ENCODE measurements at places on chromosomes 4 and X. TPM values are rescaled to one million over a fixed set of nuclear protein-coding genes. Genes with fewer than 3 reads are reported as not detected.

Gene AKAP14
- polyA plus RNA-seq: not detected

DNA sequence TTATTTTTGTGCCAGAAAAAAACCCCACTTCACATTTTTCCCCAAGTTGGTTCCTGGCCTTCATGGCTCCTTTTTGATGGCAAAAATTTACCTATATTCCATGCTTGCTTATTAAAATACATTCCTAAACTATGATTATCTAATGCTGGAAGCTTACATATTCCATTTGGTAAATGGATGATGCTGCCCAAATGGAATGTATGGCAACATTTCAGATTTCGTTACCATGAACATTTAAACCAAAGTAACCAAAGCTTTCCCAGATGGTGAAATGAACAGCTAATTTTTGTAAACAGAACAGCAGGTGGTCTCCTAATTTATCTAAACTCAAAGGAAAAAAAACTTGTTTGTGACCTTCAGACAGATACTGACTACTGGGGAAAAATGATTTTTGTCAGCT lies 110.8 kb upstream of the TEX13A start:
- DNase-seq: no peak

DNA sequence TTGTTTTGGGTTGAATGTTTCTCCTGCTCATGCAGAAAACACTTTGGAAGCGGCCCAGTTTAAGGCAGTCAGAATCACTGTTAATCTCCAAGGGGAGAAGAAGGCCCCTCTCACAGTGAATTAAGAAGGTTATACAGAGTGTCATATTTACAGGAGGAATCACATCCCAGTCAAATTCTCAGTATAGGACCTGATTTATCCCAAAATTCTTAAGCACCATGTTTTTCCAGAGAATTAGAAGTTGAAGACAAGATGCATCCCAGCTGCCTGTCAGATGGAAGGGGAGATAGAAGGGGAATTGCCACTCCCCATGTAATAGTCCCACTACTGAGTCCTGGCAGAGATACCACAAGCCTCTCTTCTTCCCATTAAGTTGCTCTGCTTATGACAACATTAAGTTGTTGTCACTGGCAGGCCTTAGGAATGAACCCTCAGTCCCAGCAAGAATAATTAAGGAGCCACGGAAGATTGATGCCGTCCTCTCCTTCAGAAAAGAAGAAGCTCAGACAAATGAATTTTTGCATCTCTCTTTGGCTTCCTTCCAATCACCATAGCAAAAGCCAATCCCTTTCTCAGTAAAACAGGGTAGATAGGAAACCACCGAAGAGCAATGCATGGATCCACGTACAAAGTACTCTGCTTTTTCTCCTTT lies 138.4 kb downstream of the LDB2 start:
- DNase-seq: no peak

DNA sequence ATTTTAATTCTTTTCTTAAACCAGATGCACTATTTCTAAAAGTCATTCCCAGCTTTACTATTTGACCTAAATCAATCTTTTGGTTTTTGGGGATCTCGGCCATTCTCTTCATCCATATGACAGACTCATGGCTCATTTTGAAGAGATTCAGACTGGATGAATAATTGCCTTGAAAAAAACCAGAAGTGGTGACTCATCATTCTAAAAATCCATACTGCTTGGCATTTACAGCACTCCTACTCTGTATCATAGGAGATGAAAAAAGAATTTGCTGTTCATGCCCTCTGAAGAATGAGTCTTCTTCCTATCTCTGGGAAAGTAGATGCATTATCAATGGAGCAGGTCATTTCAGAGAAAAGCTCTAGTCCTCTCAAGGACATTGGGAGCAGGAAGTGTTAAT lies 220.5 kb upstream of the RPS6KA3 start:
- DNase-seq: no peak

DNA sequence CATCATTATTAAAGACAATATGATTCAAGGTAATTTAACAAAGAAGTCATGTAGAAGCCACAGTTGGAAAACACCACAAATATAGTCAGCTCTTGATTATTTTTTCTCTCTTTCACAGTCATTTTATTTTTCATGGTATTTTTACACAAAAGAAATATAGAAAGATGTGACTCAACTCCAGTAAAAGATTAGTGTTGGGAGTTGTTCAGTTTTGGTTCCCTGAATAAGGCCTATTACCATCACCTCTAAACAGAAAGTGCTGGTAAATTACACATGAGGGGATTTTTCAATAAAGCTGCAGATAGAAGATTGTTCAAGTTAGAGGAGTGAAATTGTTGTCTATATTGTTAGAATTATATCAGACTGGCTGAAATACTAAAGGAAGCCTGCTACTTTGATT lies 107.0 kb downstream of the DDIT4L start:
- no peak for DNase-seq

DNA sequence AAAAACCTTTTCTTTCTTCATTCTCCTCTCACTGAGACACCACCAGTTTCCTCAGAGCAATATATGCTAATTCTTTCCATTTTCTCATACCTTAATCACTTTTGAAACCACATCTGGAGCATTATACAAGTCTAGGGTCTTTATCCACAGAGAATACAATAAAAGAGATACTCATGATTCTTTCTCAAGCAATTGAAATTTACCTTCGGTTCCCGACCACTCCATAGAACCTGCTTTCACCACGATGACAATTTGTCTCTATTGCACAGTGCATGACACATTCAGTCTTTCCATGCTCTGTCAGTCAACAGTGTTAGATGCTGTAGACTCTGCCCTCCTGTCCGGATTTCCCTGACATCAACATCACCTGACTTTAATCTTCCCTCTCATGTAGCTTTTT lies 409.3 kb upstream of the NWD2 start:
- no peak for DNase-seq

Gene IGFBP7
- polyA plus RNA-seq: 2.8 TPM

- DNase-seq: no peak
Measured at GRCh38 chrX:128891554-128891953, 631.7 kb downstream of the SMARCA1 start.

DNA sequence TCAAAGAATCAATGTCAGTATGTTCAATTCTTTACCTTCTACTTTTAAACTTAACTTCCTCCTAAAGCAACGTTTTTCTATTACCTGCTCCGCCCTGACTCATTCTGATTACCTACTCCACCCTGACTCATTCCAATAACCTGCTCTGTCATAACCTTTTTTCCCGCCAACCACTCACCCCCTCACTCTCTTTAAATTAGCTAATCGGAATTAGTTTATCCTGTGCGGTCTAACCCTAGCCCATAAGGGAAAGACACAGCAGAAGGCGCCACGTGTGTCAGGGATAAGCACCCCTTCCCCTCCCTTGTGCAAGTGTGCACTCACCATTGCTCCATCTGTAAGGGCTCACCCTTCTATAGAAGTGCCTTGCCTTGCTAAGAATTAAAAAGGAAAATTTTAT lies 64.4 kb downstream of the EIF4E start:
- DNase-seq: no peak

DNA sequence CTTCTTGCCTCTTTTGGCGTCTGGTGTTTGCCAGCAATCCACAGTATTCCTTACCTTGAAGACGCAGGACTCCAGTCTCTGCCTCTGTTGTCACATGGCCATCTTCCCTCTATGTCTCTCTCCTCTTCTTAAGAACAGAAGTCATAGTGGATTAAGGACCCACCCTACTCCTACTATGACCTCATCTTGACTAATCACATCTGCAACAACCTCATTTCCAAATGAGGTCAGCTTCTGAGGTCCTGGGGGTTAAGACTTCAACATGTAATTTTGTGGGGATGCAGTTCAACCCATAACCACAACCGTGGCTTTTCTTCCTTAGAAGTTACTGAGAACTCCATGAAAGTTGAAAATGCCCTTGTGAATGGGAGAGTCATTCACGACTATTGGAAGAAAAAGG lies 23.3 kb downstream of the TLR8 start:
- no peak for DNase-seq

Gene NPY2R
- not detected for polyA plus RNA-seq

- no peak for DNase-seq
Measured at GRCh38 chr4:61741327-61742096, 541.4 kb downstream of the ADGRL3 start.

Gene SMIM10
- polyA plus RNA-seq: not detected

DNA sequence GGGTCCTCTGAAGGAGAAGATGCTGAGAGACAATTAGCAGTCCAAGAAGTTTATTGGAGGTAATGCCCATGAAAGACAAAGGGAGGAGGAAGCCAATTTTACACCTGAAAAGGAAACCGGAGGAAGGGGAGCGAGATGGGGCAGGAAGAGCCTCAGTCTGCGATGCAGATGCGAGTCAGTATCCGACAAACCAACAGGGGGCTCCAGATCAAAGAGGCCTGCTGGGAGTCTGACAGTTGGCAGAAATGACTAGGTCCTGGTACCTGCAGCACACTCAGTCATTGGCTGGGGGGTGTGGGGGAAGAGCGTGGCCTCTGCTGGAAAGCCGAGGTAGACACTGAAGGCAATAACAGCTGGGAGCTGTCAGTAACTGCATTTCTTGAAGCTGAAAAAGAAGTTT lies 231.1 kb upstream of the CENPE start:
- DNase-seq: no peak

GRCh38 chr4:56681158-56681852 lies at the start of gene HOPX:
TSS of gene HOPX (minus strand) at chr4:56681296. CDS start at chr4:56657816, 23,480 bp downstream.
- peak; percentile 13 for DNase-seq
